Right cardiac atrium (tissue), 5 donors: ENCODE measurements at places on chromosomes 1 and 21. TPM values are rescaled to one million over a fixed set of nuclear protein-coding genes. Genes with fewer than 3 reads are reported as not detected.

DNA sequence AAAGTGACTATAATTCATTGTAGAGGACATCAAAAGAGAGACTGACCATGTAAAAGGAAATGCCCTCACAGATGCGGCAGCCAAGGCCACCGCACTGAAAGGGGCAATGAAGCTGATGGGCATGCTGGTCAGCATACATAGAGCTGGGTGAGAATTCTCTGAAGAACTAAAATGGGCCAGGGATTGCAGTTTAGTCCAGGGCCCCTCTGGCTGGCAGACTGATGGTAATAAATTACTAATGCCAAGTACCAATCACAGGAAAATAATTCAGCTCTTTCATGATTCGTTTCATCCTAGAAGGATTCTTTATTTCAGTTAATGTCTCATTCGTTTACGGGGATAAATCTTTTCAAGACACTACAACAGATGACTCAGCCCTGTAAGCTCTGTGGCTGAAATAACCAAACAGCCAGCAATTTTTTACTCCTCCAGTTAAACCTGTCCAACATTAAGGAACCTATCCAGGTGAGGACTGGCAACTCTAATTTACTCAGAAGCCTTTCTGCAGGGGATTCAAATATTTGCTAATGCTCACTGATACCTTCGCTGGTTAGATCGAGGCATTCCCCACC is 56.9 kb upstream of the MAP1LC3C start:
- no peak for DNase-seq

- DNase-seq, result no peak
Observed at GRCh38 chr1:238177351-238177750, 286.6 kb upstream of the ZP4 start.

DNA sequence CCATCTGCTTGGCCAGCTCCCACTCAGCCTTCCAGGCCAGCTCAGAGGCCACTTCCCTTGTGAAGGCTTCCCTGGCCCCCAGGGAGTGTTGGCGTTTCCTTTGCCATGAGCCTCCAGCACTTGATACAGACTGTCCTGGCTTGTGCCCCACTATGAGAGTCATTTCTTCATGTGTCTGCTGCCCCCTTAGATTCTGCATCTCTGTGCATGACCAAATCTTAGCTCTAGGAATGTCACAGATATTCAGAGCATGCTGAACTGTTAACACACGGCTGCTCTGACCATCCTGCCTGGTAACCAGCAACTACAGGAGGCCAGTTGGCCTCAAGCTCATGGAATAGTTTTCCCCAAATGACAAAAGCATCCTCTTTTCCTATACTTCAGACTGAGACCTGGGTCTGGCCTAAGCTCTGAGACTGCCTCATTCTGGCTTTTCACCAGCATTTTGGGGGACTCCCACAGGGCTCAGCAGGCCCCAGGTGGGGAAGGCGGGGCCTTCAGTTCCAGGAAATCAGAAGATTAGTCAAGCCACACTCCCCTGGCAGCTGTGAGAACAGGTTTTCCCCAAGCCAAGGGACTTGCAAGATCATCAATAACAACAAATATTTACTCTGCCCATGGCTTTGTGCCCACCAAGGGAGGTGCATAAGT is 182.6 kb upstream of the EDN2 start:
- DNase-seq, result no peak

GRCh38 chr1:102472520-102472919 is 475.8 kb upstream of the OLFM3 start:
- DNase-seq, result no peak

DNA sequence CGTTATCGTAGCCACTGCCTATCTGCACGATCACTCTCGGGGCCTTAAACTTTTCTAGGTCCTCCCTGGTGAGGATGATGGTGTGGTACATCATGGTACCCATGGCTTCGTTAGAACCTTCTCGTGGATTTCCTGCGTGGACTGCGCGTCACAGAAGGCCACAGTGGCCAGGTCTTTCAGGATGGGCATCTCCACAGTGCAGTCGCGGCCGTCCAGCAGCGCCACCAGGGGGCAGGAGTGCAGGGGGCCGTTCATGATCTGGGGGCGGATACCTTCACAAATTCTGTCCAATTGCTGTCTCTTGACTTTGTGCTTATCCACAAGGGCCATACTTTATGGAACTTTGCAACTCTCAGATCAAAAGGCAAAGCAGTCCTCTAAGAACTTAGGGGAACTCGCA is 69.6 kb downstream of the WLS start:
- DNase-seq, result no peak

GRCh38 chr1:50502147-50502546 is 78.9 kb upstream of the DMRTA2 start:
- DNase-seq, result no peak

GRCh38 chr1:165426745-165427144 is 18.2 kb downstream of the RXRG start:
- no peak for DNase-seq

- DNase-seq, result no peak
Observed at GRCh38 chr1:245881767-245882391, 625.2 kb downstream of the SMYD3 start.

GRCh38 chr1:243550276-243550675 is 294.4 kb downstream of the SDCCAG8 start:
- DNase-seq, result no peak

GRCh38 chr1:11654939-11655808 is 497 bp downstream of the FBXO44 start:
- DNase-seq, result peak; percentile 28

DNA sequence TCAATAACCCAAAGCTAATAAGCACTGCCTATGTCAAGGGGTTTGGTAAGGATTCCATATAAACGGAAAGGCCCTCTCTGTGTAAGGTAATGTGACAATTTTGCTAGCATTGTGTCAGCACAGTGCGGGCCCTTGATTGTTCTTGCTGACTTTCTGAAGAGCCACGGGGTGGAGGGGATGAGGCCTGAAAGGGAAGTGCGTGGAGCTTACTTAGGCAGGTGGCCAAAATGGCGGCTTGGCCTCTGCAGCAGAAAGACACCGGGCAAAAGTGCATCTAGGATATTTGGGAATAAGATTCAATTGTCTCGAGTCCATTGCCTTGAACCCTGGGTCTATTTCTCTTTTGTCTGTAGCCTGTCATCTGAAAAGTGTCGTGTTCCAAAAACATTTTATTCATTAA is 114.3 kb downstream of the TGFB2 start:
- peak; percentile 83 for DNase-seq

- no peak for DNase-seq
Observed at GRCh38 chr1:155113450-155113980, 14.2 kb upstream of the EFNA1 start.

DNA sequence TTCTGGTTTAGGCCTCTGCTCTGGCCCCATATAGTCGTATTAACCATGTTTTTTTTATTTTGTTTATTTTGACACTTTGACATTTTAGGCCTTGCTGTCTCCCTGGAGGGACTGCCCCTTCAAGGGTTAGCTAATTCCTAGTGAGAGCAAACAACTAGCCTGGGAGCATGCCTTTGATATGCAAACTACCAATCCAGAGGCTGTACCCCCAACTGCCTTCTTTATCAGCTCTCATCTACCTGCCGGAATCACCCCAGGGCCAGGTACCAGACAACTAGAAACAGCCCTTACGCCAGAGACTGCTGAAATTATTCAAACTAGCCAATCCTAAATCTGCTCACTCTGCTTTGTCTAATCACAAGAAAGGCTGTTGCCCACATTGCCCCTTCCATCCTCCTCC is 13.0 kb upstream of the ST6GALNAC5 start:
- no peak for DNase-seq

- no peak for DNase-seq
Observed at GRCh38 chr1:60273185-60273584, 199.6 kb upstream of the C1orf87 start.

DNA sequence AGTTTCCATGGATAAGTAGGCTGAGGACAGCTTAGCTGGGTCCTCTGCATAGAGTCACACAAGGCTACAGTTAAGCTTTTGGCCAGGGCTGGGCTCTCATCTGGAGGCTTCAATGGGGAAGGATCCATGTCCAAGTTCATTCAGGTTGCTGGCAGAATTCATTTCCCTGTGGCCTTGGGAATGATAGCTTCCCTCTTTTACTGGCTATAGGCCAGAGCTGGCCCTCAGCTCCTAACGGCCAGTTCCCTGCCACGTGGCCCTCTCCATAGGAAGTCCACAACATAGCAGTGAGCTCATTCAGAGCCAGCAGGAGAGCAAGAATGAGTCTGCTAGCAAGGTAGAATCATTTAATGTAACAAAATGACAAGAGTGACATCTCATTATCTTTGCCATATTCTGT is 15.1 kb upstream of the PODN start:
- DNase-seq, result no peak

DNA sequence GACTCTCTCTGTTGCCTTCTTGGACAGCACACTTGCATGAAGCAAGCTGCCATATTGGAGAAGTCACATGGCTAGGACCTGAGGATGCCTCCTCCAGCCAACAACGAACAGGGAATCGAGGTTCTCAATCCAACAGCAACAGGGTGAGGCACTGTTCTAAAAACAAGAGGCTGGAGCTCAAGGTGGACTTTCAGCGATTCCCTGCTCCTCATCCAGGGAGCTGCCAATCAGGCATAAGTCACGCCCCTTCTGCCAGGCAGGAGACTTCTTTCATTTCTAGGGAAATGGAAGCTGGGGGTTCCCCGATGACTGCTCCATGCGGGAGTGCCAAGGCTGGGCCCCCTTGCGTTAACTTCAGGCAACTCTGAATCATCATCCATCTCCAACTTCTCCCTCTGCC is 22.7 kb upstream of the IFNAR1 start:
- DNase-seq, result no peak

DNA sequence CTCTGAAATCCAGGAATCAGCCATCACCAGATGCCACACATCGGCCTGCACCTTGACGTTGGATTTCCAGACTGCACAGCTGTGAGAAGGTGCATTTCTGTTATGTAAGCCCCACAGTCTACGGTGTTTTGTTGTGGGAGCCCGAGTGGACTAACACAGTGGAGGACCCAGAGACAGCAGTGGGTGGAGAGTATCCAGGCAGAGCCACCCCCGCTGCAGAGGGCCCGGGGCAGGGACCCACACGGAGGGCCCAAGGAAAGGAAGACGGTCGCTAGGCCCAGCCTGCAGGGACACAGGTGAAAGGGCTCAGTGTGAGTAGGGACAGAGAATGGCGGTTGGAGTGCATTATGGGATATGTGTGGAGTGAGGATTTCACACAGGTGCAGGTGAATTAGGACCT is 288.3 kb upstream of the AJAP1 start:
- no peak for DNase-seq

DNA sequence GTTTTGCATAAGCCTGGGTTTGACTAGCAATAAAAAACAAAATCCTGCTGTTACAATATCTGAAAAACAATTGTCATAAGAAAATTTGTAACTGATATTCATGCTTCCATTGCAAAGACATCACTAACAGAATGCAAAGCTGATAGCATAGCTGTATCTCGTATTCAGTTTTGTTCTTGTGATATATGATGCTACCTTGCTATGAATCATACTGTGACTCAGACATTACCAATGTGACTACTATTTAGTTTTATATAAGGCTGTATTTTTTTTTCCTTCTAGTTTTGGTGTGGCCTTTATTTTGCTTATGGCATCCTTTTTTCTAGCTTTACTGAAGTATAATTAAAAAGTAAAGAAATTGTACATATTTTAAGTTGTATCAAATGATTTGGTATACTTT is 1381.8 kb downstream of the MRPL39 start:
- no peak for DNase-seq

DNA sequence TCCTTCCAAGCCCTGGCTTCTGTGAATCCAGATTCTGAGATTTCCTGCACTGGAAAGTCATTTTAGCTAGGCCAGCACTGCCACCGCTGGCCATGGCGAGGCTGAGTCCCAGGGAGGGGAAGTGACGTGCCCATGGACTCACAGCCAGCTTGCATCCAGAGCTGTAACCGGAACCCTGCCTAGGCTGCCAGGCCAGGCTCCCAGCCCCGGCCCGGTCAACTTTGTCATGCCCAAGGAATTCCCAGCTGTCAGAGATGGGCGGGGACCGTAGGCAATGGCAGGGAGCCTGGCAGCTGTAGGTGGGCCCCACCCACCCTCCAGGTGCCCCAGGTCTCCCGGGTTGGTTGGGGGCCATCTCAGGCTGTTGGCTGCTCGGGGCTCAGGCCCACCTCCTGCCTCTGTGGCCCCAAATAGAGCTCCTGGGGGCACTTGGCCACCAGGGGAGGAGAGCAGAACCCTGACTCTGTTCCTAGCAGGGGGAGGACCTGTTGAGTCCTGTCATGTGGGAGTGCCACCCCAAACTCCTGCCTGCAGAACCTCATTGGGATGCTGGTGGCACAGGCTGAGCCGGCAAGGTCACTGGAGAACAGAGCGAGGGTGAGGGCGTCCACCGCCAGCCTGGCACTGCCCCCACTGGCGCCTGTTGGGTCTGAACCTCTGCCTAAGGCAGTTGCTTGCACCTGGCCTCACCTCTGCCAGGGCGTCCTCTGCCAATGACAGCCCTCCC is 57.8 kb downstream of the FOXO6 start:
- peak; percentile 92 for DNase-seq

DNA sequence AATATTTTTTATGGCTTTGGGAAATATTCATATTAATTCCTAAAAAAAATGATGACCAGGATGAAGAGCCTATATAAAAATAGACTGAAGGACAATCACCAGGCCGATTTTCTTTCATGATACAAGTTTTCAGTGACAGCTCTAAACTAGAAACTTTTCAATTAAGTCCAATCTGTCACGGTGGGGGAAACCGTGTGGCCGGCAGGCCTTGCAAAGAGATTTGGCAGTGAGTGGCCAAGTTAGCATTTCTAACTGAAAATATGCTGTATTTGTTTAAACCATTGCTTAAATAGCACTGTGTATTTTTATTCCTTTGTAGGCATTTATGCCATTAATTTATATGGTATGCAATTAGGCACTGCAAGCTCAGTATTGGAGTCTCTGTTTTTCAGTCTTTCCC is 294.5 kb upstream of the NRIP1 start:
- DNase-seq, result no peak

DNA sequence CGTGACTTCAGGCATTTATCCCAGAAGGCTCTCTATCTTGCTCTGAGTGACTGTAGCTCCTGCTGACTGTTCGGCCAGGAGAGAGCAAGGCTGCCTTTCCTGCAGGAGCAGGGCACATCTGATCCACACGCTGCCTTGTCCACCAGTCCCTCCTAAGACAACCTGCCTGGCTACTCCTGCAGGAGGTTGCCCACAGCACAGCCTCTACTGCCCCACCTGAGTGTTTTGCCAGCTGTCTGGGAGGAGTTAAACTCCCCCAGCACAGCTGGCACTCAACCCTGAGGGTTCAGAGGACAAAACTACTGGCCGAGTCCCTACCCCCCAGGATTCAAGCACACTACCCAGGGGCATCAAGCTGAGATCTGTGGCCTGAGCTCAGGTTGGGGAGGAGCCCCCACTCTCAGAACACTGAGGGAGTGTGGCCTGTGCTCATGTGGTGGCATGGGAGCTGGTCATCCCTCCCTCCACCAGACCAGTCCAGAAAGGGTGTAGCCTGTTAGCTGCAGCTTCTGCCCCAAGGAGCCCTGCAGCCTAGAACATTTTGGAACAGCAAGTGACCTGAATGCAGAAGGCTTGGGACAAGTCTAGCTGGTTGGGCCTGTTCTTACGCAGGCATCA is 237.3 kb downstream of the SLC44A5 start:
- DNase-seq, result no peak

GRCh38 chr1:76482272-76482671 is 385.0 kb upstream of the ST6GALNAC5 start:
- no peak for DNase-seq

GRCh38 chr1:2045468-2046173 is 4.6 kb upstream of the PRKCZ start:
- no peak for DNase-seq

Gene OR2L2
- polyA plus RNA-seq, result not detected

Gene PDE4B
- 8.2 TPM for polyA plus RNA-seq

Gene C1orf210
- 0.07 TPM for polyA plus RNA-seq

Gene CLDN17
- polyA plus RNA-seq, result not detected

Gene SYTL1
- polyA plus RNA-seq, result 2.1 TPM

Gene CTBS
- polyA plus RNA-seq, result 5.0 TPM

Gene ANGPTL3
- polyA plus RNA-seq, result not detected
